ENCODE measurements at places on chromosomes 2 and 18. TPM values are rescaled to one million over a fixed set of nuclear protein-coding genes. Genes with fewer than 3 reads are reported as not detected.

The ATP8B1 gene
- total RNA-seq, result 5.6 TPM

The GNAL gene
- 0.58 TPM for total RNA-seq

The TMEM163 gene
- 0.06 TPM for total RNA-seq

The RFX8 gene
- 27.8 TPM for total RNA-seq

The TLX2 gene
- total RNA-seq, result 0.46 TPM

The TFPI gene
- total RNA-seq, result 608 TPM

The CFC1 gene
- total RNA-seq, result not detected

The CRACDL gene
- total RNA-seq, result not detected

The FAM117B gene
- 1.2 TPM for total RNA-seq

The FOXD4L1 gene
- total RNA-seq, result not detected

The ASB18 gene
- not detected for total RNA-seq
